NCI-H446 (cell line): ENCODE measurements at places on chromosomes 5 and 9.

DNA sequence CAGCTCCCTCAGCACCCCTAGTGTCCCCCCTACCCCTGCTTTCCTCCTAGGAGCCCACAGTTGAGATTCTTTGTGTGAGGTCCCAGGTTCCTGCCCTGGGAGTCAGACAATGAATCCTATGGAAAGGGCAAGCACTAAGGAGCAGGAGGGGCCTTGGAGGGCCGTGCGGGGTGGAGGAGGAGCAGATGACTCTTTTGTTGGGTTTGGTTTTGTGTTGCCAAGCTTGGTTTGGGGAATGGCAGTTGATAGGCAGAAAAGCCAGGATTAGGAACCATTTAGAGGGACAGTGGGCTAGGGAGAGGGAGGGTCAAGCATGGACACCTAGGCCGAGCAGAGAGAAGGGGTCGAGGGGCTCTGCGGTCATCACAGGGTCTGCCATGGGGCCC lies 61.6 kb upstream of the SPTLC1 start:
- no peak for DNase-seq

- DNase-seq = no peak
Observed at GRCh38 chr9:87894998-87895625, 12.4 kb downstream of the SPATA31E1 start.

- no peak for DNase-seq
Observed at GRCh38 chr5:159508344-159508743, 178.1 kb upstream of the IL12B start.

DNA sequence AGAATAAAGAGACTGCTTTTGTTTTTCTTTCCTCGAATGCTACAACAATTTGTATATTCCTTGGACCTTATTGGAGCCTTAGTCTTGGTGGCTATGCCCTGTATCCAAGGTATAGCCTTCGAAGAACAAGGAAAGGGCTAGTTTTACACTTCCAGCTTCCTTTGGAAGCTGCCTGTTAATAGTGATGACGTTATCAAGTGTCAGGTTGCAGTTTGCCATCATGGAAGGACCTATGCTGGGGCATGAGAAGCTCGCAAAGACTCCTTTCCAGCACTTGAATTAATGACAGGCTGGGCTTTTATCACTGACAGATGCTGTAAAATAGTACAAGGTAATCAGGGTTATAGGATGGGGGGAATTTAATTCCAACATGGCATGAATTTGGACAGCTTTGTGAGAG lies 157.9 kb downstream of the KDM4C start:
- DNase-seq = no peak

DNA sequence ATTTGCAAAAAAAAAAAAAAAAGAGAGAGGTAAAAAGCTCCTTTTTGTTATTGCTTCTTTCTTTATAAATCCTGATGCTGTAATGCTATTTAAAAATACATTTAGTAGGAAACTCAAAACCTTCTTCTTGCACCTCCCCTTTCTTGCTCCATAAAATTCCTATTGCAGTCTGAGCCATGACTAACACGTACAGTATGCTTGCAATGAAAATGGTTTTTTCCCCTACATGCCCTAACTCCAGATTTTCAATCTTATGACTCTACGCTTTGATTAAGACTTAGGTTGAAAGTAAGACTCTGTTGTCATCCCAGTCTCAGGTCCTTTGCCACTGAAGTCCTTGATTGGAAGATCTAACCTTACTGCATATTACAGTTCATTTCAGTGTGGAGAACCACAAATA lies 23.9 kb downstream of the FGF10 start:
- DNase-seq = no peak
